ENCODE measurements at places on chromosomes 7 and 10.
A peak's percentile ranks its signal among the peaks of the same experiment; 100 is the strongest.

DNA sequence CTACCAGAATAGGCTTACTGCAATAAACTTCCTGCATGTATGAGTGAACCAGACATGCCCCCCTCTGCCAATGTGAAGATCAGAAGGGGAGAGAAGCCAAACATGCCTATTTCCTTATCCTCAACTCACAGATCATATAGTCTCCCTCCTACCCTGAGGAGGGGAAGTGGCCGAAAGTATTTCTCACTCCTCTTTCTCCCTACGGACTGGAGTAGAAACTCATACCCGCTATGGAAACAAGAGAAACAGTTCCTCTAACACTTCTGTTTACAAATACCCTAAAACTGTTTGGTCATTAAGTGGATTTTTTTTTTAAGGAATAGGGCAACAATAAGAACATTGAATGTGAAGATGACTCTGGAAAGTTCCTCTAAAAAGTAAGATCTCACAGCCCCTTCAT is 31.4 kb downstream of the CCNJ start:
- no peak for DNase-seq

DNA sequence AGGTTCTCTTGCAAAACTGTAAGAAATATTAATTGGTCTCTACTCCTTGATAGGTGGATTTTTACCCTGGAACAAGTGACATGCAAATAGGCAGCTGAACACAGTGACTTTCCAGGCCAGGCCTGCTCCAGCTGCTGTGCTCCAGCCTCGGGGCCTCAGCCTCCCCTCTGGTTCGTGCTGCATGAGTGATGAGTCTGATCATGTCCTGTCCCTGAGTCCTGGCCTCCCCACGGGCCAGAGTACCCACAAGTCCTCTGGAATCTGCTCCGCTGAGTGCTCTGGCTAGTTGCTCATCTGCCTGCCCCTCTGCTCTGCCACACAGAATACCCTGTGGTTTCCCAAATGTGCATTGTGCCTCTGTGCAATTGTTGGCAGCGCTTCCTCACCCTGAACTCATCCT is 80.1 kb upstream of the PDZD8 start:
- no peak for DNase-seq

DNA sequence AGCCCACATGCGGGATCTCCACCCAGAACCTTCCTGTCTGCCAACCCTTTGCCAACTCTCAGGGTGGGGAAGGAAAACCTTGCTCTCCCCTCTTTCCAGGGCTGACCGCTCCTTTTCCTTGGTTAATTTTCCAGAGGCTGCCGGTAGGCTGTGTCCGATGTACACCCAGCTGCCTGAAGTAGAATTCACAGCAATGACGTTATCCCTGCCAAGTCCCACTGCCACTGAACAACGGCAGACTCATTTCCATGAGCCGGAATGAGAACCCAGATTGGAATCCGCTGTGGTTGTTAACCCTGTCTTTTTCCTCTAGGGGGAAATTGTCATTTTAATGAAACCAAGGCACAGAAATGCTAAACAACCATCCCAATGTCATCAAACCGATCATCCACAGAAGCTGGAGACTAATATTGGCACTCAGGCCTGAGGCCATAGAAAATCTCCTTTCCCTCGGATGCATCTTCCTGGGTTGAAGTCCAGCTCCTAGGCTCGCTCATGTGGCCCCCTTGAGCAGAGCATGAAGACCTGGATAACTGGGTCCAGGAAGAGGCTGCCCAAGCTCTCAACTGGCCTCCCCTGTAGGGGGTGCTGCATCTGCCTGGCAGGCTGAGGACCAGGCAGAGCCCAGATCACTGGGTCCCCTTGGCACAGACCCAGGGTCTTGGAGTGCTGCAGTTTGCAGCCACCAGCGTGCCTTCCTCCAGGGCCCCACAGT is 30.4 kb downstream of the KLRG2 start:
- DNase-seq, result no peak

DNA sequence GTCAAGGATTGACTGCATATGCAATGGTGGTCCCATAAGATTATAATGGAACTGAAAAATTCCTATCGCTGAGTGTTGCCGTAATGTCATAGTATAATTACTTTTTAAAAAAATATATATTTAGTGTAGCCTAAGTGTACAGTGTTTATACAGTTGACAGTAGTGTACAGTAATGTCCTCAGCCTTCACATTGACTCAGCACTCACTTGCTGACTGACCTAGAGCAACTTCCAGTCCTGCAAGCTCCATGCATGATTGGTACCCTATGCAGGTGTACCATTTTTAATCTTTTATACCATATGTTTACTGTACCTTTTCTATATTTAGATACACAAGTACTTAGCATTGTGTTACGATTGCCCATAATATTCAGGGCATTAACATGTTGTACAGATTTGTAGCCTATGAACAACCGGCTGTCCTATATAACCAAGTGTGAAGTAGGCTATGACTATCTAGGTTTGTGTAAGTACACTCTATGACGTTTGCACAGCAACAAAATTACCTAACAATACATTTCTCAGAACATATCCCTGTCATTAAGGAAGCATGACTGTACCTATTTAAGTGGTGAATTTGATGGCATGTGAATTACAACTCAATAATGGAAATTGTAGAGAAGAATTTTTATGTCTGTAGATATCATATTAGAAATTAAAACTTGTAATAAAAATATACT is 40.9 kb downstream of the CCNY start:
- DNase-seq, result no peak

- DNase-seq, result no peak
Observed at GRCh38 chr10:128539510-128540127, 413.4 kb upstream of the MKI67 start.

- DNase-seq, result no peak
Observed at GRCh38 chr10:126166797-126167196, 221.5 kb downstream of the ADAM12 start.

- DNase-seq, result no peak
Observed at GRCh38 chr7:15418264-15418663, 143.6 kb downstream of the AGMO start.

GRCh38 chr10:102312683-102313082 is 67.4 kb downstream of the GBF1 start:
- DNase-seq, result no peak

- no peak for DNase-seq
Observed at GRCh38 chr7:110373416-110373815, 717.5 kb upstream of the LRRN3 start.

GRCh38 chr10:30935078-30935477 is 96.6 kb downstream of the ZNF438 start:
- no peak for DNase-seq

DNA sequence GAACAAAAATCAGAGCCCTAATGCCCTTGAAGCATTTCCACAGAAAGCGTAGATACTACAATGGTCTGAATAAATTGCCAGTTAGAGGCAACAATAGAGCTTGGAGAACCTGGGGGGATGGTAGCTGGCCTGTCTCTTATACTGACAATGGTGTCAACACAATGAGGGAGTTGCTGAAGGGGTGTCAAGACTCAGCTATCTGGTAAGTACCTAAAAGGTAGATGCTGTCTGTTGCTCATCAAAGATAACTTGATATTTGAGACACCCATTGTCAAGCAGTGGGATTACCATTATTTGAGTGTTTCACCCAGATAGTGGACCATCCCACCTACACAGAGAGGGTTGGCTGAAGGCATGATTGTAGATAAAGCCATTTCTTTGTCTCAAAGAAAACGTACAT is 72.8 kb downstream of the PDE1C start:
- no peak for DNase-seq

- no peak for DNase-seq
Observed at GRCh38 chr7:129875745-129876411, 76.9 kb downstream of the UBE2H start.

DNA sequence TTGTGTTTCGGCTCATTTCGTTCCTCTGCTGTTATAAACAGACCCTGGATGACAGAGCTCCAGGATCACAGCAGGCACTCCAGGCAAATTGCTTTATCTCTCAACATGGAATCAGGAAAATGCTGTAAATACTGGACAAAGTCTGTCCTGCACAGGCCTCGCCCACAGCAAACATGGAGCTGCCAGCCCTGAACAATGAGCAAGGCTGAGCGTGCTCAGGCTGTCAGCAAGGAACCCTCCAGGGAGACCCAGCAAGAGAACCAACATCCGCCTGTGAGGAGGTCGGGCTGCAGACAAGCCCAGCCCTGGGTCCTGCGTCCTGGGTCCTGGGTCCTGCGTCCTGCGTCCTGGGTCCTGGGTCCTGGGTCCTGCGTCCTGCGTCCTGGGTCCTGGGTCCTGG is 180.8 kb downstream of the PTPRN2 start:
- DNase-seq, result peak; percentile 60

- peak; percentile 85 for DNase-seq
Observed at GRCh38 chr10:24518981-24519597, 204.6 kb downstream of the ARHGAP21 start.

DNA sequence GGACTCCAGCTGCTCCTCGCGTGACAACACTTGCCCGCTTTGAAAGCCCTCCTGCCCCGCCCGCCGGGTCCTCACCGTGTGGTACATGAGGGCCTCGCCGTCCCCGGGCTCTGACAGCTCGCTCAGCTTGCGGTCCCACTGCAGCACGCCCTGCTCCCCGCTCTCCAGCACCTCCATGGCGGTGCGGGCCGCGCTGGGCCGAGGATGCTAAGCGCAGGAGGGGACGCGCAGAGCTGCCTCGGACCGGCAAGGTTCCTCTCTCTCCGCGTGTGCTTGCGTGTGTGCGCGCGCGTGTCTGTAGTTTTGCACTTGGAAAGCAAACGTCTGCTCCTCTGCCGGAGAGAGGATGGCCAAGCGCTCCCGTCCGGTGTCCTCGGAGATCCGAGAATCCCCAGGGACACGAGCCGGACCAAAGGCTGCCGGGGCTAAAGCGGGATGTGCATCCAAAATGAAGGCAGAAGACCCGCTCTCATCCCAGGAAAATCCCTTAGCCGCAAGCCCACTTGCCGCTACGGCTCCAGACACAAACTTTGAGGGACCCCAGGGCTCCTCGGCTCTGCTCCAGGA is at the start of gene CREB3L2:
TSS of gene CREB3L2 (minus strand) at position 558 of the 567 bp plus-strand sequence. CDS start at position 177, 381 bp downstream.
- DNase-seq, result peak; percentile 85

GRCh38 chr10:26861205-26861998 is 644 bp upstream of the ABI1 start:
- no peak for DNase-seq

DNA sequence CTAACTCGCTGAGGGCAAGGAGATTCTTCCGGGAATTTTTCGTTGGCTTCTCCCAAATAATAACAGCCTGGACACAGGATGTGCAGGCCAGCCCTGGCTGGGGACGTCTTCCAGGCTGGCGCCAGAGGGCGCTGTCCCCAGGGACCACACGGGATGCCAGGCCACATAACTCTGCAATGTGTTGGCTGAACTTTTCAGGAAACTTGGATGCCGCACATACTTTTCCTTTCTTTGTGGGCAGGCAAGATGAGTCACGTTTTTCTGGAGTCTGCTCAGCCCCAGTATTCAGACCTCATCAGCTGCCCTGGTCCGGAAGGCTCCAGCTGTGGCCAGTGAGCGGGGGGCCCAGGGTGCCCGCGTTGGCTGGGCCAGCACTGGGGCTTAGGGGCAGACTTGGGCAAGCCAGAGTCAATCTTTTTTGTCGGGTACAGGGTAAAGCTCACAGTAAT is 122.7 kb downstream of the PRKAG2 start:
- peak; percentile 94 for DNase-seq

DNA sequence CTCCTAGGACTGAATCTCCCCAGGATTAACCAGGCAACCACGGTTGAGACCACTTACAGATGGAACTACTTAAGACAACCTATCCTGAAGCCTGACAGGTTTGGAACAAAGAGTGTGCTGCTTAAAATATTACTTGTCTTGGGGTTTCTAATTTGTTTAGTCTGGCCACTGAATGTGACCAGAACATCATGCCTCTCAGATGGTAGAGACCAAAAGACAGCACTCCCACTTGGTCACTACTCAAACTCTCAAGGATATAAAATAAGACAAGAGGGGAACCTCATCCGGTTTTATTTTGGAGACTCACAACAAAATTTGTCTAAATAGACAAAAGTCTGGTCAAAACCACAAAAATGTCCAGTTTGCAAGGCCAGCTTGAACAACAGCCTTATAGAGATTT is 15.3 kb downstream of the MRPL32 start:
- no peak for DNase-seq

GRCh38 chr7:22884911-22885788 is 62.5 kb upstream of the TOMM7 start:
- no peak for DNase-seq

- DNase-seq, result no peak
Observed at GRCh38 chr10:48552946-48553564, 51.8 kb downstream of the ARHGAP22 start.

- DNase-seq, result no peak
Observed at GRCh38 chr7:114109721-114110120, 190.9 kb upstream of the PPP1R3A start.

DNA sequence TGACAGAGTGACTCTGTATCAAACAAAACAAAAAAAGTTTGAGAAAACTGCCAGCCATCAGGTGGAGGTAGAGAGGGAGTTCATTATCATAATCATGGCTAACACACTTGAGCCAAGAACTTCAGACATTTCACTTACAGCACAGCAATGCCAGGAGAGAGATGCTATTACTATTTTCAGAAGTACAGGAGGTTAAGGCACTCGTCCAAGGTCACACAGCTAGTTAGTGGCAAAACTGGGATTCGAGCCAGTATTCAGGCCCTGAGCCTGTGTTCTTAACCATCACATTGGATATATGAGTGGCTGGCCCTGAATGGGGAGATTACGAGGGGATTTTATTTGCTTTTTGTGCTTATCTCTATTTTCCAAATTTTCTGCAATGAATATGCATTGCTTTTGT is 24.8 kb upstream of the UNC5B start:
- no peak for DNase-seq

GRCh38 chr7:74095135-74095534 is 11.5 kb downstream of the LIMK1 start:
- no peak for DNase-seq

GRCh38 chr10:106457522-106457921 is 707.0 kb downstream of the SORCS1 start:
- no peak for DNase-seq

DNA sequence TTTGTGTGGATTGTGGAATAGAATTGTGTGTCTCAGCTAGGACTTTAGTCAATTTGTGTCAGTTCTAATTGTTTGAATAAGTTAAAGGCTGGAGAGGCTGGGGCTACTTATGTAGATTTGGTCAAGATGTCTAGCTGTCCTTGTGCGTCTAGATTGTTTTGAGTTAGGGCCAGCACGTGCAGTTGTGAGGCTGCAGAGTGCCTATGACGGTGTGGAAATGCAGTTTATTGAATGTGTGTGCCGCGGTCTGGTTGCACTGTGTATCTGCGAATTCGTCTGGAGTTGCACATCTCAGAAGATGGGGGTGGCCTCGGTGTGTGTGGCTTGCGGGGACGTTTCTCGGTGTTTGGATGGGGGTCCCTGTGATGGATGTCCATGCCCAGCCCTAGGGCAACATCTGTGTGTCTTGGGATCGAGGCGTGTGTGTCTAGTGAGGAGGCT is 10.2 kb downstream of the EMX2 start:
- no peak for DNase-seq

Measured in hepatocyte (in vitro differentiated cells).